Mesendoderm (in vitro differentiated cells): ENCODE measurements at places on chromosomes 1 and 21.

DNA sequence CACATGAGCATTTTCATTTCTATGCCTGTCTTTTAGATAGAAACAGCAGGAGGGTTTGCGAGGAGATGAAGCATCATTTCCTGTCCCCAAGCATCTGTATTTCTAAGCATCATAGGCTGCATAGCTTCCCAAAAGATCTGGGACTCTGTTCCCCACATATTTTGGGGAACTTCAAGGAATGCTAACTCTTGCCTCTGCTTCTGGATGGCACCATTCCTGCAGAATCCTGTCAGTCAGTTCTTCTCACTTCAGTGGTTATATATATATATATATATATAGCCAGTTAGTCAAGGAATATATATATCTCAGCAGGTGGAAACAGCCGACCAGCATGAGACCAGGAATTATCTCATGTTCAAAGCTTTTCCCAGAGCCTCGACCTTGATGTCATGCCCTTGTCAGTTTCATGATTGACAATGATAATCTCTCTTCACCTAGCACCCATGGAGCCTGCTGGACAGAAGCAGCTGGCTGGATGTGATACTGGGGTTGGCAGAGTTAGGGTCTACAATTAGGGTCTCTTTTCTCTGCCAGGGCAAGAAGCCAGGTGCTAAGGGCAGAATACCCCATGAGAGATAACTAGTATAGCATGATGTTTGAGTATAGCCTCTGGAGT is 2.4 kb downstream of the PFKFB2 start:
- no peak for DNase-seq

- no peak for DNase-seq
Observed at GRCh38 chr1:219323426-219323825, 149.7 kb downstream of the LYPLAL1 start.

GRCh38 chr1:226482975-226483700 is 65.4 kb upstream of the STUM start:
- DNase-seq = peak; percentile 57

DNA sequence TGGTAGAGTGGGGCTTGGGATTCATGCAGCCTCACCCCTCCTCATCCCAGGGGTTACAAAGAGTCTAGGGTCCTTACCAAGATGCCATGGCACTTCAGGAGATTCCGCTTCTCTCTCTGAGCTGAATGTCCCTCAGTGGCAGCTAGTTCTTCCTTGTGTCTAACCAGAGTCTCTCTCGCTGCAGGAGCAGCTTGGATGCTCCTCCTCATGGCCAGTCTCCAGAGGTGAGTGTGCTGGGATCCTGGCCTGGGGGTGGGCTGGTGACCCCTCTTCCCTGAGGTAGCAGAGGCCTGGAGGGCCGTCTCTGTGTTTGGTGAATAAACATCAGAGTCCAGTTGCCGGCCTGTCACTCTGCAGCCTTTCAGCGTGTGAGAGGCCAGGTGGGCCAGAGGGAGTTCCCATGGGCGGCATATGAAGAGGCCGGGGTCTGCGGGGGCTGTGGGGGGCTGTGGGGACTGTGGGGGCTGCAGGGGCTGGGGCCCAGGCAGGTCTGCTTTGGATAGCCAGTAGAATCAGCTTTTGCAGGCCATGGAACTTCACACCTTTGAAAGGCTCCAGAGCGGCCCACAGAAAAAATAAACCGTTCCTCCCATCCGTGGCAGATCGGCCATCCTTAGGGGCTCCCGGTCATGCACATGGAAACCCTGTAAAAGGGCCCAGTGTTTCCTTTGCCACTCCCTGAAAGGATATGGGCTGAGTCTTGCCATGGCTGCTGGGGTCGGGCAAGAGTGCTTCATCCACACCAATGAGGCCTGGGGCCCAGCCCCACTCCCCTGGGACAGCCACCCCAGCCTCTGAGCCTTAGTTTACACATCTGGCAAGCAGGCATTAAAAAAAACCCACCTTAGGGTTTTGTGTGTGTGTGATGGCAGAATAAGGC is 256.4 kb downstream of the FOXD2 start:
- no peak for DNase-seq

- DNase-seq = no peak
Observed at GRCh38 chr1:78141531-78142231, 95.9 kb downstream of the GIPC2 start.

DNA sequence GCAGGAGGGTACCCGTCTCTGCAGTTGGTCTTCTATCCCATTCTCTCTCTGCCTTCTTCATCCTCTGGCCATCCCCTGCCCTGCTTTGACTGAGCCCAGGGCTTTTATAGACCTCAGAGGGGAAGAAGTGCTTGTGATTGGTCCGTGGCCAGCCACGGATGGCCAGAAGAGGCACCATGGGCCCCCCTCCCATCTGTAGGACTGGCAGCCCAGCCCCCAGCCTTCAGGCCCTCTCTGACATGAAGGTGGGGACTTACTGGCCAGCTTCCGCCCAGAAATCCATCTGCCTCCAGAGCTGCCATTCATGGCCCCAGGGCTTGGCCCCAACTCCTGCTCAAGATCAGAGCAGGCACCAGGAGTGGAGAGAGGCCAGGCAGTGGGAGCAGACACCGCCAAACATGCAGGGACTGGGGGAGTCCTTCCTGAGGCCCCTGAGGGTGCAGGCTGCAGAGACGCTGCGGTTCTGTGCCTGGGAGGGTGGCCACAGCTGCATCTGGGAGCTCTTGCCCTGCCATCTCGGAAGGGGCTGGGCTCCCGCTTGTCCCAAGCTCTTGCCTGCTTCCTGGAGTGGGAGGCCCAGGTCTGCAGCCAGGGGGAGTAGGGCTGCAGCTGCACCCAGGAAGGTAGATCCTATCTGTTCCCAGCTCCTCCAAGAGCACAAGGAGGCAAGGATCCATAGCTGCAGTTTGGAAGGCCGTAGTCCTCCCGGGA is 698.6 kb upstream of the B3GALT2 start:
- peak; percentile 30 for DNase-seq

DNA sequence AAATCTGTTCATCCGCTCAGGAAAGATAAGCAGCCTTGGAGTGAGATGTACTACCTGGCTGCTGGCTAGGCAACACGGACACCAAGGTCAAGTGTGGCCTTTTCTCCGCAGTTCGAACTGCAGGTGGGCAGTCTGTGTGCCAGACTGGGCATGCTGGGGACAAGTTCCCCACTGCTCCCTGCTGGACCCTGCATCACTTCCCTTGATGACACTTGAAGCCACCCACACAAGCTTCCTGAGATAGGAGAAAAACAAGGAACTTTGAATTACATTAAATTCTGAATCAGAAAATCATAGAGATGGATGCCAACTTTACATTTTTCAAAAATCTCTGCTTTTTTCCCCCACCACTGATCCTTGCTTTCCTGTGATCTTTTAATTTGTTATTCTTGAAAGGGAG is 38.3 kb downstream of the BEND5 start:
- no peak for DNase-seq

- DNase-seq = no peak
Observed at GRCh38 chr1:21051177-21051825, 125.4 kb downstream of the EIF4G3 start.

- no peak for DNase-seq
Observed at GRCh38 chr1:67855444-67855843, 22.2 kb upstream of the GNG12 start.

GRCh38 chr21:19553919-19554615 is 1150.5 kb upstream of the TMPRSS15 start:
- peak; percentile 67 for DNase-seq

DNA sequence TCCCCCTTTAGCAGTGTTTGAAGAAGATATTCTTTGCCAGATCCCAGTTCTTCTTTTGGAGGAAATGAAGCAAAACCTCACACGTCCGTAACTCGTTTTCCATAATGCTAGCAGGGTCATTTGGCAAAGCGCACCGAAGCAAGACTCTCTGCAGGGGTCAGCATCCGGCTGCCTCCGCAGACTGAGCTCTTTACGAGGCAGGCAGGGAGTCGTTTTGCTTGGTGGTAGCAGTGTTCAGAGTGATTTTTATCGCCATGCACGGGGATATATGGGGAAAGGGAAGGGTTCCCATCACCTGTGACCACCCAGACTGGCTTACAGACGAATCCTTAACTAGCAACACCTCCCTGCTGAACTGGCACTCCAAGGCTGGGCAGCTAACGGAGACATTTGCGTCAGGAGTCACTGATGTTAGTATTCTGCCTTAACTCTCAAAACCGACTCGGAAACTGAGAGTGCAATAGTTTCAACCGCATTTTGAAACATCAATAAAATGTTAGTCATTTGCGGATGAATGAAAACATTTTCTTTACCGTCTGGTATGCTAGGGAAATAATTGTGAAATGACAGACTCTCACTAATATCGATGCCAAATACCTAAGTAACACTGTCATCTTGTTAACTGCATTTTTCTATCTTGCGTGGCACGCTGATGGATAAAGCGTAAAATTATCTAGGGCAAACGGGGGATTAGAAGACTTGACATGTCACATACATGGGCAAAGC is 2.2 kb upstream of the NEGR1 start:
- peak; percentile 81 for DNase-seq

DNA sequence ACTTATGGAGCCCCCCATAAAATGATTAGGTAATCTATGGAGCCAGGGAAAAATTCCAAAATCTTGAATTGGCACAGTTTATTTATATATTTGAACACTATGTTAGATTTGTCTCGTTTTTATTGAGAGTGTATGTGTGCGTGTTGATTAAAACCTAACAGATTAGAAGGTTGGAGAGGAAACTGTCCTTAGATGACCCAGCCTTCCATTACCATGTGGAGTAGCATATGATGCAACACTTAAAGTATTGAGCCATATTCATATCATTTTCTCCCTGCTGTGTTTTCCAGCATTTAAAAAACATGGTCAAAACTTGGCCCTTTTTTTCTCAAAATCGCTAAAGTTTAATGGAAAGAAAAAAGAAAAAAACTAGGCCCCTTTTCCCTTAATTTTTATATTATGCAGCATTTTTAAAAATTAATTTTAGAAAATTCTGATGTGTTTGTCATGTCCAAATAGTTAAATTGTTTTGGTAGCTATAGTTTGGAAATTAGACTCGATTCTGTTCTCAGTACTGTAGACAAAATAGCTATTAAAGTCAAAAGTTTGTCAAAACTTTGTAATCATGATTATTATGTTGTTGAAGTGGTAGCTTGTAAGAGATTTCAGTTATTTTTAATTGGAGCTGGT is 2.3 kb downstream of the LRRC8D start:
- no peak for DNase-seq

GRCh38 chr1:234605983-234606783 is 3.8 kb downstream of the IRF2BP2 start:
- DNase-seq = no peak

- DNase-seq = no peak
Observed at GRCh38 chr1:13867603-13868002, 167.6 kb downstream of the PRDM2 start.

- peak; percentile 57 for DNase-seq
Observed at GRCh38 chr1:180482425-180483275, 19.7 kb downstream of the ACBD6 start.

DNA sequence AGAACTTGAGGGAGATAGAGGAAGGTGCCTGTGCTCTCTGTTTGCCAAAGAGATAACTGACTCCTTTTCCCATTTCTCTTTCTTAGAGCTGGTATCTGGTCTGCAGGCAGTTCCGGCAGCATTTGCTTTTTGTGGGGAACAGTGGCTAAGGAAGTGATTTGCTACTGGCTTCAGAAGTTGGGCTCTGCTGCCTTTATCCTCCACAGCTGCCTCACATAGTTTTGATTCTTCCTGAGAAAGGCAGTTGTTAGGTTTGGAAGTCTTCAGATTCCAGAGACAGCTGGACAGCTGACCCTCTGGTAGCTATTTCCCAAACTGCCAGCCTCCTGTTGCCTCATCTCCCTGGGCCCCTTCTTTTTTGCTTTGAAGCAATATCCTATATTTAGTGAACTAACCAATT is 62.6 kb upstream of the MACF1 start:
- DNase-seq = peak; percentile 94

GRCh38 chr21:46504666-46505065 is 46.0 kb downstream of the DIP2A start:
- no peak for DNase-seq

GRCh38 chr21:45388011-45388521 is 16.9 kb upstream of the COL18A1 start:
- DNase-seq = no peak

DNA sequence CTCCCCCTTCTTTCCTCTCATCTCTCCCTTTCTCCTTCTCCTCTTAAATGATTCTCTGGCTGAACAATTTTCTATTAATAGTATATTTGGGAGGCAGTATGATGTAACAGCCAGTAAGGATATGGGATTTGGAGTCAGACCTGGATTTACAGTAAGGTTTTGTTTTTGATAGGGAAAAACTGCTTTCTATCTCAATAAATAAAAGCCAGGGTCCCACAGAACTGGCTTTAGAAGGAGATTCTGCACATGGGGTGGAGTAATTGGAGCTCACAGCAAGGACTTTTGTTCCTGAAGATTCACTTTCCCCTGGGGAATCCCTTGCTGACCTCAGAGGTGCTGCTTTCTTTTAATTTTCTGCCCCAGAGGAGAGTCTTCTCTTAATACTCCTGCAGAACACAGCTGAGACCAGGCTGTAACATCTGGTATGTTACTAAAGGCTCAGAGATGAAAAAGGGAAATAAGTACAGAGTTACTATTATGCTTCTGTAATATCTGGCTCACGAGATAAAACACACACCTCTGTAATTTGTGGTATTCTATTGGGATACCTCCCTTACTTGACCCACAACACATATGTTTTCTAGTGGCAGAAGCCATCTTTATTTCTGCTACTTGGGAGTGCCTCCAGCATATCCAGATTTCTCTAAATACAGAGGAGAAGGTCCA is 13.4 kb downstream of the EPB41 start:
- DNase-seq = peak; percentile 35

DNA sequence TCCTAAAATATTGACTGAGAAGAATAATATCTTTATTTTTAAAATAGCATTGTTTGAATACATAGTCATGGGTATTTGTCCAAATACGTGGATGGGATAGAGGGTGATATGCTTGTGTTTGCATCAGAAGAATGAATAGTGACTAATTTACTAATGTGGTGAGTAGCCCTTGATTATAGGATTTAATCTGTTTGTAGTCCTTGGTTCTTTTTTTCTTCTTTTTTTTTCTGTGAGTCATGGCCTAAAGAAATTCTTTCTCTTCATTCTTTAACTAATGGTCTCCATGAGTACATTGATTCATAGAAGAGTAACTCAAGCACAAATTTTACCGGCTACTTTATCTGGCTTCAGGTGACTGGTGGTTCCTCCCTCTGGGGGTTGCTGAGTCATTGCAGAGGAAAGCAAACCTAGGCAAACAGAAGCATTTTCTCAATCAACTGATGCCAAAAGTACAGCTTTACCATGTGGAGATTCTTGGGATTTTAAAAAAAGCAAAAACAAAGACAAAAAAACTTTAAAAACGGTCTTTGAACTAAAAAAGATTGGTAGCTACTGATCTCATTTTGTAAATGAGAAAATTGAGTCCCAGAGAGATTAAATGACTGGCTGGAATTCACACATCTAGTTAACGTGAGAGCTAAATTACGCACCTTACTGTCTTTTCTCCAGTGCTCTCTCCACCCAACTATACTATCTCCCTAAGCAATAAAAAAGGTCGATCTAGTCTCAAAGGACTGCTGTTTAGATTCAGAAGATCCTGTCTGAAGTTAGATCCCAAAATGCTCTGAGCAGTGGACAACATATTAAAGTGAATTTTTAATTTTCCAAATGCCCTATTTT is 40.5 kb downstream of the AK5 start:
- DNase-seq = peak; percentile 77

DNA sequence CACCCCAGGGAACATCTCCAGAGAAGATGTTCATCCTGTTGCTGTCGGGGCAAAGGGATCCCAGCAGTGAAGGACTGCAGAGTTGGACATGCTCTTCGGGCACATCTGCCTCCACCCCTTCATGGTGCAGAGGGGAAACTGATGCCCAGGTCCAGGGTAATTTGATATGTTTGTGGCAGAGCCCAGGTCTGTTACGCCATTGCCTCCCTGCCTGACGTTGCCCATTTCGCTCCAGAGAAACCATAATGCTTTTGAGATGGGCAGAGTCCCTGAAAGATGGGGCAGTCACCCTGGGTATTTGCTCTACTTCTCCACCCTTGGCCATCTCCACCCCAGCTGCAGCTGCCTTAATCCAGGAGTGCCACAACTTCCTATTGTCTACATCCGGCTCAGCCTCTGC is 290.4 kb upstream of the POU3F1 start:
- DNase-seq = no peak
